ENCODE measurements at places on chromosomes 4 and X.
A peak's percentile ranks its signal among the peaks of the same experiment; 100 is the strongest.

- no peak for DNase-seq
These were observed 173.4 kb upstream of the HUWE1 start for GRCh38 chrX:53859890-53860289.

- no peak for DNase-seq
These were observed at the start of gene MAGEB2 for GRCh38 chrX:30215357-30215843. Gene MAGEB2 (plus strand): TSS chrX:30215563. CDS start chrX:30218581, 3,018 bp downstream.

- DNase-seq: no peak
These were observed 244.1 kb upstream of the TEX13A start for GRCh38 chrX:105464618-105465017.

- DNase-seq: no peak
These were observed 71.3 kb downstream of the ABCB7 start for GRCh38 chrX:75084757-75085156.

- no peak for DNase-seq
These were observed 18.6 kb upstream of the UBA1 start for GRCh38 chrX:47174846-47175587.

GRCh38 chr4:153151535-153152455 lies 52.4 kb upstream of the TRIM2 start:
- DNase-seq: no peak

DNA sequence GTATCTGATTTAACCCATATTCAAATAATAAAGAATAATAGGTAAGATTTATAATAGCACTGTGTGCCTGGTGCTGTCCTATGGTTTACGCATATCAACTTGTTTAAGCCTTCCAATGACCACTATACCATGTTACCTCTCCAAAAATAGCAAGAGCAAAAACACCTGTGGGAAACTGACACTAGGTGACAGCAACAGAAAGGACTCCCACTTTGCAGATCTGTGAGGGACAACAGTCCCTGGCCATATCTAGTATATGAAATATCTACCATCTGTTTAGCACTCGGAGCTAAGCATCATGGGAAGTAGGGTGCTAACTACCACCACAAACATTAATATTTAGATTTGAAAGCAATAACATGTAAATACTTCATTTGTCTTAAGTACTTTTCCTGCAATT lies 55.7 kb upstream of the TXK start:
- no peak for DNase-seq

DNA sequence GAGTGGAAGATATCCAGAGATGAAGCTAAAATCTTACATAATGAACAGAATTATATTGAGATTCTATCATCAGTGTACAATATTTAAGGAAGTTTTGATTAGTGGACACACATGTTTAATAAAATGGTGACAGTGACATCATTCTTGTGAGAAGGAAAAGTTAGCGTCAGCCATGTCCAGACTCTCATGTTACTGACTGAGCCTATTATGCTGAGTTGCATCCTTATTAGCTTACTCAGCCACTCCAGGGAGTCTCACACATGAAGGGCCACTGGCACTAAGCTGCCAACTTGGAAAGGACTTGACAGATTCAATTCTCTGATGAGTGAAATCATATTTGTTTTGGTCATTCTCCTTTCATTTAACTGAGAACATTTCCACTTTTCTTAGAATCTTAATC lies 170.6 kb downstream of the BANK1 start:
- no peak for DNase-seq

GRCh38 chr4:72690771-72691170 lies 121.8 kb upstream of the ADAMTS3 start:
- no peak for DNase-seq

DNA sequence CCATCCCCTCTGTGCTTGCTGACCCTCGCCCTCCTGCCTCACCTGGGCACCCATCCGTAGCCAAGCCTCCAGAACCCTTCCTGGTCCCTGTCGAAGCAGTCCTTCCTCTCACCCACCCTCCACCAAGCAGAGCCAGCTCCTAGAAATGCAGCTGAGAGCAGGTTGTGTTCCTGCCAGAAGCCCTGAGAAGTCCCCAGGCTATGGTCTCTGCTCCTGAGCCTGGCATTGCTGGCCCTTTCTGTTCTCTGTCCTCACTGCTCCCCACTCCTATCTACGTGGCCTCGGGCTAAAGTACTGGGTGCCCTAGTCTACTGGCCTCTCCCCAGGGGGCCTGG lies 2.1 kb upstream of the CPZ start:
- DNase-seq: no peak

DNA sequence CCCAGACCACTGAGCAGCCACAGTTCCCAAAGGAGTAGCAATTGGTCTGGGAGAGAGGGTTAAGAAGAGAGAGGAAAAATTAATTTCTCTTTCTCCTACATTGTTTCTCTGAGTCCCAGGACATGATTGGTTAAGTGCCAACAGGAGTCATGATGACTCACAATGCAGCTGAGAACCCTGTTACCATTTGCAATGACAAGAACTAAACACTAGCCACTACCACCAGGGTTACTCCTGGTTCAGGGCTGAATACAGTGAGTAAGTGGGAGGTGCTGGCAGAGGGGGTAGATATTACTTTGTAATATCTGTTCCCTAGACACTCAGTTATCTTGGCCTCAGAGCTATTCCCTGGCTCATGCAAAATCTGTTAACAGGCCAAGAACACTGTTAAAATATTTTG lies 18.0 kb downstream of the ETDC start:
- DNase-seq: no peak

DNA sequence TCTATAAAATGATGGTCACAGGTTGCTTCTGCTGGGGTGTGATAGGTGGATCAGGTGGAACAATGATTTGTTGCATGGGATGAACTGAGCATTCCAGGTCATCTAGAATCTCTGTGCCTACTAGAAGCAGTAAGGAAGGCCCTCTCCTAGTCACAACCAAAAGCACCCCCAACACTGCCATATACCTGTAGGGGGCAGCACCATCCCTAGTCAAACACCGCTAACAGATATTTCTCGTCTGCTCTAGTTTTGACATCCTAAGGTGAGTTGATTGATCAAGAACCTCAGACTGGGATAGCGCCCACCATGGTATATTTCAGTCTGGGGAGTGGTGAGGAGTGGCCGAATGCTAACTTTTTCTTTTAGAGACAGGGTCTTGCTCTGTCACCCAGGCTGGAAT lies 160.2 kb downstream of the NHS start:
- peak; percentile 24 for DNase-seq

Data from kidney capillary endothelial cell (primary cell).